ENCODE measurements at places on chromosomes 2 and 18.

DNA sequence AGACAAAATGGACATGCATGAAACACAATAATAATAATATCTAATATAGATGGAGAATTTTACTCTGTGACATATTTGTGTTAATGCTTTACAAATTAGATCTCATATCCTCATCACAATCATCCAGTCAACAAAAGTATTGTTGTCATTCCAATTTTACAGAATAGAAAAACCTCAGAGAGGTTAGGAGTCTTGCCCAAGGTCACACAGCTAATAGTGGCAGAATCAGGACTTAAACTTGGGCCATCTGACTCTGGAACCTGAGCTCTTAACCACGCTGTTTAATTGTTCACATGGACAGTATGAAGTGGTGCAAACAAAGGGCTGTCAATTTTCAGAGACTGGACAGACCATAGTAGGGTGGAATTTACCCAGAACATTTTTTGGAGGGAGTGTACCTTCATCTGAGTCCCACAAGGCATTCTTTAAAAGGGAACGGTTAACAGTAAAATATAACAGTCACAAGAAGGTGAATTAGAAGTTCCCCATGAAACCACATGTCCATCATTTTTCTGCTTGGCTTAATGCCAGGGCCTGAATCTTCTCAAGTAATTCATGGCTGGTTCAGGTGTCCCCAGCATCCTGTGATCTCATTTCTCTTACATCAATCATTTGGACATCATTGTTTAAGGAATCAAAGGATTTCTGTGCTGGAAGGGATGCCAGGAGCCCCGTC lies 35.4 kb upstream of the CCDC93 start:
- no peak for DNase-seq

GRCh38 chr2:190911813-190912212 lies 31.2 kb downstream of the GLS start:
- no peak for DNase-seq

GRCh38 chr18:59383851-59384250 lies 24.8 kb upstream of the LMAN1 start:
- DNase-seq, result no peak

- no peak for DNase-seq
Observed at GRCh38 chr2:158493458-158493857, 36.7 kb downstream of the PKP4 start.

DNA sequence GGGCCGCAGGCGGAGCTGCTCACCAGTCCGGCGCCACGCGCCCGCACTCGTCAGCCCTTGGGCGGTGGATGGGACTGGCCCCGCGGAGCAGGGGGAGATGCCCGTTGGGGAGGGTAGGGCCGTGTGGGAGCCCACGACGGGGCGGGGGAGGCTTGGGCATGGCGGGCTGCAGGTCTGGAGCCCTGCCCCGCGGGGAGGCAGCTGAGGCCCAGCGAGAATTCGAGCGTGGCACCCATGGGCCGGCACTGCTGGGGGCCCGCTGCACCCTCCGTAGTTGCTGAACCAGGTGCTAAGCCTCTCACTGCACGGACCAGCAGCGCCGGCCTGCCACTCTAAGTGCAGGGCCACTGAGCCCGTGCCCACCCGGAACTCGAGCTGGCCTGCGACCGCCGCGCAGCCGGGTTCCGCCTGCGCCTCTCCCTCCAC lies 182.4 kb upstream of the ERBB4 start:
- no peak for DNase-seq

GRCh38 chr2:29061176-29061575 lies 13.1 kb downstream of the PCARE start:
- no peak for DNase-seq

DNA sequence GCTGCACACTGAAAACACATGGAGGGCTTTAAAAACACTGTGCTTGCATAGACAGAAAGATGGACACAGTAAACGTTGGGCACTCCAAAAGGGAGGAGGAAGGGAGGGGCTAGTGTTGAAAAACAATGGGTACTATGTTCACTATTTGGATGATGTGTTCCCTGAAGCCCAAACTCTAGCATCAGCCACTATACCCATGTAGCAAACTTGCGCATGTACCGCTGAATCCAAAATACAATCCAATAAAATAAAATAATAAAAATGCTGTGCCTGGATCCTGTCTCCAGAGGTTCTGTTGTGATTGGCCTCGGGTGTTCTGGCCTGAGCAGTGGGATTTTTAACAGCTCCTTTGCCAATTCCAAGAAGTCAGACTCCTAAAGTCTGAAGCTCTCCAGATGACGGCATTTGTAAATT lies 166.0 kb downstream of the TMEM182 start:
- DNase-seq, result no peak

DNA sequence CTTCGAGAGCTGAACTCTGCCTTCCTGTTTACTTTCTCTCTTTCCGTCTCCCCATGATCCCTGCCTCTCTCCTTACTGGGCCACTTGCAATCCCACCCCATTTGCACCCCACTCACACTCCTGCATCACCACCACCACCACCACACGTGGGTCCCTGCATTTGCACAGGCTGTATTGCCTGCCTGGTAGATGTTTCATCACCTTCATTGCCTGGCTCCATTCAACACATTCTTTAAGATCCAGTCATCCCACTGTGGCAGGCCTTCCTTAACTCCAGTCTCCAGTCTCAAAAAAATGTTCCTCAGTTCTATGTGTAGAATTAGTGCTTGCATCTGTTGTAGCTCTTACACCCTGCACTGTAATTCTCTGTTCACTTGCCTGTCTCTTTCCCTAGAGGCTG lies 13.9 kb downstream of the NOSTRIN start:
- peak; percentile 94 for DNase-seq

GRCh38 chr18:48961547-48961946 lies 10.8 kb upstream of the SMAD7 start:
- DNase-seq, result peak; percentile 69

GRCh38 chr2:104825124-104825865 lies 28.6 kb upstream of the POU3F3 start:
- peak; percentile 59 for DNase-seq

DNA sequence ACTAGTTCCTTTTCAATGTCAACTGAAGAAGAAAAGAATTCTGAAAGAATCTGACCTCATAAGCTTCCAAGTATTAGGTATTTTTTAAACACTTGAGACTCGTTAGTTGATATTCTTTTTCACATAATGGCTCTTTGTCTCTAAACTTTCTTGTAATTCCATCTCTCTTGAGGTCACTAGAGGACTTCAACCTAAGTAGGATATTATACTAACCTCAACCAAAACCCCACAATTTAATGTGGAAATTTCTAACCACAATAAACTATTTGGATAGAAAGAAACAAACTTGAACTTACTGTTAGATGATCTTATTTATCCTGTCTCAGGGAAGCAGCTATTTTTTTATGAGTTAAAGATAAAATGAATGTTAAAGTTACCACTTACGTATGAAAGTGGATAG lies 206.9 kb upstream of the FSIP2 start:
- no peak for DNase-seq

GRCh38 chr18:37396971-37397720 lies 168.5 kb downstream of the CELF4 start:
- no peak for DNase-seq

- DNase-seq, result peak; percentile 24
Observed at GRCh38 chr2:156935616-156936015, 321.9 kb upstream of the GALNT5 start.

GRCh38 chr2:240566203-240567136 lies 1.8 kb upstream of the RNPEPL1 start:
- DNase-seq, result peak; percentile 89

DNA sequence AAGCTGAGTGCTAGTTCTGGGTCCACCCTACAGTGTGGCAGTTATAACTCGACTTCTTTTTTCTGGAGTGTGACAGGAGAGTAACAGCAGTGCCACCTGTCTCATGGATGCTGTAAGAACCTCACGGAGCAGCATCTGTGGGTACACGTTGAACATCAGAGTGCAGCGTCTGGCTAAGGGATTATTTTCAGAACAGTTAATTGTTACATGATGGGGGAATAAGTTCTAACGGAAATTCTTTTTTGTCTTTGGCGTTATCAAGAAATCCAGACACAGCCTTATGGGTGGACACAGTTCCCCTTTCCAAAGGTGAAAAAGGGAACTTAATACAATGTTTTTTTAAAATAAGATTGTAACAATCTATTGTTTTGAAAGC lies 28.3 kb upstream of the TOGARAM2 start:
- peak; percentile 37 for DNase-seq

- DNase-seq, result no peak
Observed at GRCh38 chr2:104638859-104639202, 215.1 kb upstream of the POU3F3 start.

- DNase-seq, result no peak
Observed at GRCh38 chr2:234468503-234468902, 28.4 kb downstream of the ARL4C start.

- no peak for DNase-seq
Observed at GRCh38 chr18:42392416-42392815, 437.4 kb downstream of the PIK3C3 start.

DNA sequence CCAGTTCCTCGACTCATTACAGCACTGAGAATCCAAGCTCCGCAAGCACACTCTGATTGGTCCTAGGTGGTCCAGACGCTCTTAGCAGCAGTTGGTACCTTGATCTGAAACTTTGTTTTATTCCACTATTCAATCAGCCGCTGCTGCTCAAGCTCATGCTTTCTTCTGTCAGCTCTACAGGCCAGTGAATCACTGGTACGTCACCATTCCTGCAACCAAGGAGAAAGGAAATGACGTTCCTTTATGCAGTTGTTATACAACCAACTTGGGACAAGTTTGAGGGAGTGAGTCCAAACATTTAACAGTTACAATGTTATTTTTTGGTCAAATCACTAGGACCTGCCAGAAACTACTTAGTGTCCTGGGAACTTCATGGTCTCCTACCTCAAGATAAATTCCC lies 398.8 kb upstream of the TMEFF2 start:
- no peak for DNase-seq

- DNase-seq, result no peak
Observed at GRCh38 chr18:10365021-10365500, 89.4 kb upstream of the APCDD1 start.

DNA sequence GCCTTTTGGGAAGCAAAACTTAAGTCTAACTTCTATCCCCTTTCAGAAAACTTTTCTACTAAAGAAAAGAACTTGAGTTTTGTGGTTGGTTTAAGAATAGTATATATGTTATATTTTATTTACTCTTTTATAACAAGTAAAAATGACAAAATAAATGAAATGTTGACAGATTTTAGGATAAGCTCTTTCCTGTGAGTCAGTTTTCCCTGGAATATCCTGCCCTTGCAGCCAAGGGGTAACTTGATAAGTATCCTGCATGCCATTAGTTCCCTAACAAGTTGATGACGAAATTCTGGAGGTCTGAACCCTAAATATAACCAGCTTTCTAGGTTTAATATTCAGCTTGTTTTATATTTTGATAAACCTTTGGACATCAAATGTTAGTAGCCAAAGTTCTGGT lies 7.3 kb upstream of the HTR2B start:
- peak; percentile 59 for DNase-seq

DNA sequence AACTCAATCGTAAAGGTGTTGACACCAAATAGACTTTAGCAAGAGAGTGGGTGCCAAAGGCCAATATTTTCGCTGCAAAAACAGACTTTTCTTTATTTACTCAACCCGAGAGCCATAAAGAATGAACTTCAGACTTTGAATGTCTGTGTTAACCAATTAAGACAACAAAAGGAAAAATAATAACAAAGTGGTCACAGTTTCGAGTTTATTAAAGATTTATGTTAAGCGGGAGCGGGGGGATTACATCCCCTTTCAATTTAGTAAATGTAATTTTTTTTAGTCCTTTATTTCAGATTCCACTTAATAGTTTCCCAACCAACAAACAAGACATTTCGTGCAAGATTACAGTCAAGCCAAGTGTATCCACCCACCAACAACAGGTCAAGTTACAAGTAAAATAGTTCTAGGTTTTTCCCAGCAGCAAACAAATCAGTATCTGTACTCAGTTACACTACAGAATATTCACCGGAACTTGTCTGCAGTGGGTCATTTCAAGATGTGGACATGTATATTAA lies 9.0 kb downstream of the CDH2 start:
- peak; percentile 56 for DNase-seq

- peak; percentile 93 for DNase-seq
Observed at GRCh38 chr2:60516383-60516811, 37.1 kb downstream of the BCL11A start.

GRCh38 chr2:233114421-233114861 lies 54.3 kb downstream of the INPP5D start:
- DNase-seq, result no peak

DNA sequence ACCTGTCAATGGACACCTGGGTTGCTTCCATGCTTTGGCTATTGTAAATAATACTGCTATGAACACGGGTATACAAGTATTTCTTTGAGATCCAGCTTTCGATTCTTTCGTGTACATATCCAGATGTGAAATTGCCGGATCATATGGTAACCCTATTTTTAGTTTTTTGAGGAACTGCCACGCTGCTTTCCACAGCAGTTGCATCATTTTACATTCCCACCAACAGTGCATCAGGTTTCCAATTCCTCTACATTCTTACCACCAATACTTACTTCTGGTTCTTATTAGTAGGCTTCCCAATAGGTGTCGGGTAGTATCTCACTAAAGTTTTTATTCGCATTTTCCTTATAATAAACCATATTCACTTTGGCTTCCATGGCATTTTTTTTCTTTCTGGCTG lies 69.6 kb downstream of the PID1 start:
- DNase-seq, result peak; percentile 19

All from iris pigment epithelial cell (primary cell).